ENCODE measurements at places on chromosomes 3 and 15. TPM values are rescaled to one million over a fixed set of nuclear protein-coding genes. Genes with fewer than 3 reads are reported as not detected.

Gene MRAS
- total RNA-seq, result 68.9 TPM

Gene PAQR5
- not detected for total RNA-seq

Gene CKMT1A
- total RNA-seq, result not detected

Gene LMAN1L
- total RNA-seq, result 0.15 TPM

Gene ANKRD63
- not detected for total RNA-seq

Gene SCAANT1
- total RNA-seq, result not detected

Gene SLITRK3
- total RNA-seq, result not detected

Gene CYP8B1
- total RNA-seq, result not detected

Gene TRIM59
- 4.8 TPM for total RNA-seq

Gene ZNF662
- total RNA-seq, result 0.73 TPM

Gene MUC20
- 0.73 TPM for total RNA-seq

Gene ASB14
- total RNA-seq, result not detected

Gene PHLDB2
- total RNA-seq, result 86.2 TPM

Gene FOXB1
- total RNA-seq, result not detected

Gene PP2D1
- not detected for total RNA-seq

Gene TWF2
- total RNA-seq, result 127 TPM

Gene ELP6
- 38.6 TPM for total RNA-seq

Gene COL7A1
- total RNA-seq, result 4.8 TPM

Gene IL5RA
- total RNA-seq, result under 0.01 TPM

Gene RCN2
- 66.0 TPM for total RNA-seq

Gene RLBP1
- under 0.01 TPM for total RNA-seq

Gene TM6SF1
- total RNA-seq, result under 0.01 TPM

Gene RTP4
- 47.0 TPM for total RNA-seq

Gene CLRN1
- not detected for total RNA-seq

Gene PRSS50
- not detected for total RNA-seq

Gene CPA3
- total RNA-seq, result not detected

Gene GOLGA6A
- total RNA-seq, result under 0.01 TPM

Gene GADL1
- not detected for total RNA-seq

Gene GRAMD2A
- total RNA-seq, result not detected

Gene EPHA6
- total RNA-seq, result not detected

Gene MITF
- 572 TPM for total RNA-seq

Gene CCR9
- total RNA-seq, result not detected

Gene DPPA2
- total RNA-seq, result not detected

Gene AHSG
- total RNA-seq, result not detected

Gene OR5K2
- total RNA-seq, result not detected

Gene RASGRP1
- not detected for total RNA-seq

Data from melanocyte of skin (primary cell).